ENCODE measurements at places on chromosomes 16 and 17.

DNA sequence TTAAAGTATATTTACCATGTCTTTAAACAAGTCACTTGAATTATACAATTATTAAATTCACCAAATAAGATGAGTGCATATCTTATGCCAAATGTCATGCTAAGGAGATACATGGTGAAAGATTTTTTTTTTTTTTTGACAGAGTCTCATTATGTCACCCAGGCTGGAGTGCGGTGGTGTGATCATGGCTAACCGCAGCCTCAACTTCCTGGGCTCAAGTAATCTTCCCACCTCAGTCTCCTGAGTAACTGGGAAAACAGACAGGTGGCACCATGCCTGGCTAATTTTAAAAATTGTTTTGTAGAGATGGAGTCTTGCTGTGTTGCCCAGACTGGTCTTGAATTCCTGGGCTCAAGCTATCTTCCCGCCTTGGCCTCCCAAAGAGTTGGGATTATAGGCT lies 149.0 kb upstream of the GOT2 start:
- DNase-seq = no peak

DNA sequence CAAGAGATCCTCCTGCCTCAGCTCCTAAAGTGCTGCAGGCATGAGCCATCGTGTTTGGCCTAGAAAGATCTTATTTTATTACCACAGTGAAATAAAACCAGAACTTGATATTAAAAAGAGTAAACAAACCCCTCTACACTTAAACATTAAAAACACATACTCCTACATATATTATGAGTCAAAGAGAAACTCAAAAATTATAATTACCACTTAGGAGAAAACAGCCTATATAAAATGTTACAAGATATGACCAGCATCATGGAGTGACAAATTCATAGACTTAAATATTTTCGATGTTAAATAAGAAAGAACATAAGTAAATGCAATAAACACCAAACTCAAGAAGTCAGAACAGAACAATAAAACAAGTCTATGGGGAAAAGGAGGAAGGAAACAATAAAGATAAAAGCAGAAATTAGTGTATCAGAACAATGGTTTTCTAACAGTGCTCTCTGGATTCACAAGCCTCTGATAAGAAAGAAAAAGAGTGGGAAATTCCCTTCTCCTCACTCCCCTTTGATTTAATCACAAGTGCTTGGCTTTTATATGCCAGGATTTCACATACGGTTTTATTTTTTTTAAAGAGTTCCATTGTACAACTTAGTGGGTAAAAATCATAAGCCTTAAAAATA lies 23.0 kb downstream of the SKAP1 start:
- DNase-seq = no peak

- peak; percentile 32 for DNase-seq
Measured at GRCh38 chr16:69483611-69484010, 59.2 kb downstream of the CYB5B start.

GRCh38 chr16:5905935-5906334 lies 808.3 kb upstream of the EEF2KMT start:
- DNase-seq = no peak

Data from AG20443 (cell line).